Caco-2 (cell line): ENCODE measurements at places on chromosomes 5 and 9. TPM values are rescaled to one million over a fixed set of nuclear protein-coding genes. Genes with fewer than 3 reads are reported as not detected.
A peak's percentile ranks its signal among the peaks of the same experiment; 100 is the strongest.

DNA sequence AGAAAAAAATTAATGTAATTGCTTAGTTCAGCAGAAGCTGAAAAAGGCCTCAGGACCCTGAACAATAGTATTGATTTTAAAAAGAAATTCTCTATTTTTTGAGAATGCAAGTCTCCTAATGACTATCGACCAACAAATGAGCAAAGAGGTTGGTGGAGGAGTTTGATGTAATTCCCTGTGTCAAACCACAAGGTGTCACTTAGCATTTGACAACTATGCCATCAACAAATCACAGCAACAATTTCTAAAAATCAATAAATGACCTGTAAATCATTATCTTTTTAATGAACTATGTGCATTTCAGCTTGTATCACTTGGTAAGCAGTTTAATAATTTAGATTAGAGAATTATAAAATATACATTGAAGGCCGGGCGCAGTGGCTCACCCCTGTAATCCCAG is 133.7 kb downstream of the PRELID2 start:
- no peak overlapping the region for H3K27ac ChIP-seq
- H3K4me1 ChIP-seq = no peaks in the 10 kb centered on the region
- no peak for DNase-seq
- H3K4me3 ChIP-seq = no peak overlapping the region
- H3K27me3 ChIP-seq = no peaks in the 10 kb centered on the region
- no peaks in the 10 kb centered on the region for H3K36me3 ChIP-seq

DNA sequence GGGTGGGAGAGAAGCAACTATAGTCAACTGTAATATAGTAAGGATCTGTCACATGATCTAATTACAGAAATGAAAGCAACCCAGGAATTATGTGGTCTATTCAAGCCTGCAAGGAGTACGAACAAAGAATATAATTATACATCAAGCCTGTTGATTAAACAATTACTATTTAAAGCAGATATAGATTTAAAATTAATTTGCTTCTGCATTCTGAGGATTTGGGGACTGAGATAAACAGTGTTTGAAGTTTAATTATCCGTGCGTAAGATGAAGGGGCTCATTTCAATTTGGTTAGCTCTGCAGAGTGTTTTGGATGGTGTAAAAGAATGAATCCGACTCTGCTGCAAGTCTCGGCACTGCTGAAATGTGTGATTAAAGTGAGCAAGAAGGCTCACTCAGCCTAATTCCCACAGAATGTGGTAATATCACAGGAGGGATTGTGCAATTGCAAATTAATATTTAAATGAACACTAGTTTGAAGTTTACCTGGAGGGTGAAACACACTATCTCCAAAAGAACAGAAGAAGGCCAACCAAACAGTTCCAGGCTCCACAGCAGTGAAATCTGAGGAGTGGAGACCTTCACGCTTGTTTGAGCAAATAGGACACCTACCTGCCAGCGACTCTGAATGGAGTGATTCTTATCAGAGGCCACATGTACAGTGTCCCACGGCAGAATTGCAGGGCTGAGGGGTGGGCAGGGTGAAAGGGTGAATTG is 420.6 kb upstream of the SLC30A5 start:
- H3K4me3 ChIP-seq = no peak overlapping the region
- no peaks in the 10 kb centered on the region for H3K4me1 ChIP-seq
- no peaks in the 10 kb centered on the region for H3K36me3 ChIP-seq
- no peak for DNase-seq

- no peaks in the 10 kb centered on the region for H3K27me3 ChIP-seq
- peak; percentile 53 for DNase-seq
- H3K4me3 ChIP-seq = no peak overlapping the region
- H3K27ac ChIP-seq = peak overlapping the region; percentile 79
These were observed 20.4 kb upstream of the UBAP1 start for GRCh38 chr9:34158362-34158869.

DNA sequence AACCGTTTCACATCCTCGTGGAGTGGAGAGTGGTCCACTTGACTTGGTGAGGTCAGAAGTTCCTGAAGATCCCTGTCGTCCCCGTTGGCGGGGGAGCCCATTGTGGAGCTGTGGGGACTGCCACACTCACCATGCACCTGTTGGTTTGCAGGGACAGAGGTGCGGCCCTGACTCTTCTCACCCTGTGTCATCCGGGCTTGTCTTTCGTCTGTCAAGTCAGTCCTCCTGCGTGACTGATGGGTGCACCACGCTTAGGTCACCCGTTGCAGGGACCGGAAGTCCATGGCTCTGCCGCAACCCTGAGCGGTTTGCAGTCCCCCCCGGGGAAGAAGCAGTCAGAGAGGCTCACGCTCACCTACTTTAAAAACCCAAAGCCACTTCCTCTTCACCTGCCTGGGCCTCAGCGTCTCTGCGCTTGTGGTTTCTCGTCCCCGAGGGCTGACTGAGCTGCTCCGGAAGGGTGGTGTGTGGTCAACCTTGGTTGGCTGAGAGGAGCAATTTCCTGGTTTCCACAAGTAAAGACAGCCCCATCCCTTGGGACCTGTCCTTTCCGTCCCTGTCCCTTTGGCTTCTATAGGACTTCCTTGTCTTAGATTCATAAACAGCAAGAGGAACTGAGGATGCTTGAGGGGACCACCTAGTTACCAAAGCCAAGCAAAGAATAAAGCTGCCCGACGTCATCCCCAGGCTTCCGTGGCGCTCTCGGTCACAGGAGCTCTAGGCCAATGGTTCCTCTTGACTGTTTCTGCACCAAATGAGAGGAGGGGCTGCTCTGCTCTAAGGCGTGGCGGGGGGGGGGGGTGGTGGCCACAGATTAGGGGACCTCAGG is 53.2 kb downstream of the USP20 start:
- H3K4me3 ChIP-seq = no peak overlapping the region
- no peaks in the 10 kb centered on the region for H3K27me3 ChIP-seq
- DNase-seq = no peak
- H3K36me3 ChIP-seq = peaks cover 3% of the 10 kb centered on the region; the same call in 1 of the 2 replicates
- H3K4me1 ChIP-seq = peaks cover 18% of the 10 kb centered on the region

DNA sequence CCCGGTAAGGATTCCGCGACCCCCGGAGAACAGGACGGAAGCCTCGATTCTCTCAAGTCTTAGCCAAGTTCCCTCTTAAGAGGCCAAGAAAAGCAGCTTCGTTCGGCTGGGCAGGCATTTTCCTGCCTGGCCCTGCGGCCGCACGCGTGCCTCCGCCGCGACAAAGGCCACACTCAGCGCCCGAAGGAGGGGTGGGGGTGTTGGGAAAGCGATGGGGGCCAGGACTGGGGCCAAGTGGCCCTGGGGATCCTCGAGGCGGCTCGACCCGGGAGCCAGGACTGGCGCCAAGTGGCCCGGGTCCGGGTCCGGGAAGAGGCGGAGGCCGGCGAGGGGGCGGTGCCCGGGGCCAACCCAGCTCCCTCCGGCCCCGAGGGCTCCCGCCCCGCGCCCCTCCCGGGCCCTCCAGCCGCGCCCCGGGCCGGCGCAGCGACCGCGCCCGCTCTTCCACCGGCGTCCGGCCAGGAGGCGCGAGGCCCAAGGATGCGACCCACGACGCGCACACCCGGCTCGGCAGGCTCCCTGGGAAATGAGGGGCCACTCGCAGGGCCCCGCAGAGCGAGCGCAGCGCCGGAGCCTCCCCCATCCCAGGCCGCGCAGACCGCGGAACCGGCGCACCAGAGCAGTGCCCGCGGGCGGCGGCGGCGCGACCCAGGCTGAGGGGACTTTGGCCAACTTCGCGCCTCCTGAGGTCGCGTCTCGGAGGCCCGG is 756 bp downstream of the VAV2 start:
- H3K4me1 ChIP-seq = peaks cover 23% of the 10 kb centered on the region
- peak overlapping the region; percentile 75 for H3K4me3 ChIP-seq
- H3K27me3 ChIP-seq = no peaks in the 10 kb centered on the region
- H3K36me3 ChIP-seq = no peaks in the 10 kb centered on the region; the same call in 1 of the 2 replicates

- H3K4me3 ChIP-seq = no peak overlapping the region
- H3K4me1 ChIP-seq = no peaks in the 10 kb centered on the region
- DNase-seq = no peak
- H3K27ac ChIP-seq = no peak overlapping the region
- no peaks in the 10 kb centered on the region for H3K27me3 ChIP-seq
These were observed 63.9 kb upstream of the SYK start for GRCh38 chr9:90737742-90738141.

- no peaks in the 10 kb centered on the region for H3K27me3 ChIP-seq
- peak overlapping the region; percentile 86 for H3K27ac ChIP-seq
- peak; percentile 90 for DNase-seq
- peaks cover 30% of the 10 kb centered on the region for H3K4me1 ChIP-seq
- no peaks in the 10 kb centered on the region for H3K36me3 ChIP-seq
- no peak overlapping the region for H3K4me3 ChIP-seq
These were observed 43.1 kb downstream of the NACC2 start for GRCh38 chr9:136051837-136052471.

GRCh38 chr9:29659014-29659413 is 2085.7 kb upstream of the C9orf72 start:
- no peak for DNase-seq
- H3K36me3 ChIP-seq = no peaks in the 10 kb centered on the region
- no peaks in the 10 kb centered on the region for H3K4me1 ChIP-seq
- no peak overlapping the region for H3K27ac ChIP-seq
- H3K4me3 ChIP-seq = no peak overlapping the region

JAKMIP2 gene
- total RNA-seq = 0.58 and 1.2 TPM in 2 replicates

KIF24 gene
- total RNA-seq = 3.9 and 4.4 TPM in 2 replicates

KIF4B gene
- 0.14 TPM in 2 replicates for total RNA-seq

DMGDH gene
- 0.28 and 1.8 TPM in 2 replicates for total RNA-seq
